ENCODE measurements at places on chromosomes 5 and 9.
A peak's percentile ranks its signal among the peaks of the same experiment; 100 is the strongest.

GRCh38 chr9:129696944-129697655 is 31.7 kb downstream of the PRRX2 start:
- no peak for DNase-seq

- DNase-seq: no peak
These were observed 140.8 kb upstream of the OTULINL start for GRCh38 chr5:14440582-14441431.

- no peak for DNase-seq
These were observed 207.7 kb downstream of the MEF2C start for GRCh38 chr5:88675168-88675707.

DNA sequence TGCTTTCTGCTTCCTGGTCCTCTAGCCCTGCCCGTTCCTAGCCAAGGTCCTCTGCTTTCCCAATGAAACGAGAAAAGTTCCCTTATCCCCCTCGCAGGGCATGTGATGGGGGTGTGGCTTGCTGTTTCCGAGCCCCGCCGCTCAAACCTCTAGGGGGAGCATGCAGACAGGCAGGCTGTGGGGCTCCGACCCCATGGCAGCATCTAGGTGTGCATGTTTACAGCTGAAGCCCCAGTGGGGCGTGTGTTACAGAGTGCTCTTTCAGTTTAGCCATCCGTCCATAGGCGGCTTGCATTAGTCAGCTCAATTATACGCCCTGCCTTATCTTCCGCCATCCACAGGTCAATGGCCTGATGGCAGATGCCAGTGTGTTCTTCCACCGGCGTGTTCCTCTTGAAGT is 48.3 kb upstream of the SPATA31E1 start:
- DNase-seq: no peak

GRCh38 chr9:97484134-97484533 is 17.3 kb upstream of the TMOD1 start:
- peak; percentile 99 for DNase-seq

GRCh38 chr9:73166468-73166867 is 14.8 kb downstream of the ANXA1 start:
- no peak for DNase-seq

DNA sequence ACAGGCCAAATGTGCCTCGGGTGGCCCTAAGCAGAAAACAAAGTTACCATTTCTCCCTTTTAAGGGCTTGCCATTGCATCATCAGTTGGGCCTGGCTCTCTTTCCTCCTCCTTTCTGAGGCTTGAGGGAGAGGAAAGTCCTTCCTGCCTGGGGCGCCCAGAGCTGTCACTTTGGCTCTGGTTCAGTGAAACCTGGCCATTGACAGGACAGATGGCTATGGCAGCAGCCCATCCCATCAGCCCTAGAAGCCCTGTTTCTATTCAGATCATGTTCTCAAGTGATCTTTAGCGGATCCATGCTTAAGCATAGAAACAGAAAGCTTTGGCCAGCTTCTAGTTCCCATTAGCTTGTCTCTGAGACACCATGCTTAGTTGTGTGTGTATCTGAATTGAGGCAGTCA is 293.4 kb downstream of the YTHDC2 start:
- DNase-seq: no peak

- no peak for DNase-seq
These were observed 103.5 kb upstream of the EQTN start for GRCh38 chr9:27400334-27400880.

GRCh38 chr5:53416144-53416738 is 64.2 kb upstream of the FST start:
- no peak for DNase-seq

- no peak for DNase-seq
These were observed 90.1 kb downstream of the ICE1 start for GRCh38 chr5:5512543-5512942.

- no peak for DNase-seq
These were observed 25.5 kb upstream of the ARAP3 start for GRCh38 chr5:141707510-141707909.

DNA sequence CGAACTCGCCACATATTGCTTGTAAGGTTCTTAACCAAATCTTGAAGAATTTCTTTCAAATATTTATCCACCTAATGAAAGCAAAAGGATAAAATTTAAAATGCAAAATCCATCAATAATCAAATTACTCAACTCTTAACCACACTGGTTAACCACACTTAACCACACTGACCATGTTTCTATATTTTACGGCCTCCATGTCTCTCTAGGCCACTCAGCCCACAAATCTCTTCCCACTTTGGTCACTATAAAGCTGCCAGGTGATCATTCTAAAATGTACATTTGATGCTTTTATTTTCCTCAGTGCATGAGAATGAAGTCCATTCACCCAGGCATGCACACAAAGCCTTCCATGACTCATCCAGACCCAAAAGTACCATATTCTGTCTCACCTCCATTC is 56.4 kb upstream of the OR2K2 start:
- no peak for DNase-seq

GRCh38 chr5:16603295-16603694 is 13.5 kb downstream of the RETREG1 start:
- no peak for DNase-seq

GRCh38 chr5:159100025-159100781 is 487 bp upstream of the EBF1 start:
- DNase-seq: peak; percentile 85

DNA sequence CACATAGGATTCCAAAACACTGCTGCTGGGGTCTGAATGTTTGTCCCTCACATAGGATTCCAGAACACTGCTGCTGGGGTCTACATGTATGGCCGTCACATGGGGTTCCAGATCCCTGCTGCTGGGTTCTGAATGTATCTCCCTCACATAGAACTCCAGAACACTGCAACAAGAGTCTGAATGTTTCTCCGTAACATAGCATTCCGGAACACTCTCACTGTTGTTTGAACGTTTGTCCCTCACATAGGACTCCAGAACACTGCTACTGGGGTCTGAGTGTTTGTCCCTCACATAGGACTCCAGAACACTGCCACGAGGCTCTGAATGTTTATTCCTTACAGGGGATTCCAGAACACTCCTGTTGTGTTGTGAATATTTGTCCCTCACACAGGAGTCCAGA is 216.8 kb downstream of the FOXD4L6 start:
- DNase-seq: no peak

DNA sequence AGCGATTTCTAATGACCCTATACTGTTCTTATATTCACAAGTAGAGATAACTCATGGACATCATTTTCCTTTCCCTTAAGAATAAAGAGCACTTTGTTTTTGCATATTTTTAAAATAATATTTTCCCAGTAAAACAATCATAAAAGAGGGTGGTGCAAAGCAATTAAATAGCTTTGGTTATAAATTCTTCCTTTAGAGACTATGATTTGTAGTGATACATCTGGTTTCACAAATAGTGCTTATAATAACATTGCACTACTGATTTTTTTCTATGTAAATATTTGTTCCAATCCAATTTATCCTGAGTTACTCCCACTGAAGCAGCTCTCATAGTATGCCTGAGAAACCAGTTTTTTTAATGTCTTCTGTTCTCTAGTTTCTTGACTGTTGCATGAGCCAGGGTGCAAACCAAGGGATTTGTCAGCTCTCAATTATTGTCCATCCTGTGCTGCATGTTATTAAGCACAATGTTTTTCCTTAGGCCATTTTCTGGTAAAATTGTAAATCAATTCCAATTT is 74.7 kb downstream of the LURAP1L start:
- DNase-seq: no peak

GRCh38 chr5:135489466-135490244 is 37.5 kb upstream of the TIFAB start:
- DNase-seq: no peak

- DNase-seq: peak; percentile 21
These were observed 1294.8 kb upstream of the ACO1 start for GRCh38 chr9:31089549-31090221.

DNA sequence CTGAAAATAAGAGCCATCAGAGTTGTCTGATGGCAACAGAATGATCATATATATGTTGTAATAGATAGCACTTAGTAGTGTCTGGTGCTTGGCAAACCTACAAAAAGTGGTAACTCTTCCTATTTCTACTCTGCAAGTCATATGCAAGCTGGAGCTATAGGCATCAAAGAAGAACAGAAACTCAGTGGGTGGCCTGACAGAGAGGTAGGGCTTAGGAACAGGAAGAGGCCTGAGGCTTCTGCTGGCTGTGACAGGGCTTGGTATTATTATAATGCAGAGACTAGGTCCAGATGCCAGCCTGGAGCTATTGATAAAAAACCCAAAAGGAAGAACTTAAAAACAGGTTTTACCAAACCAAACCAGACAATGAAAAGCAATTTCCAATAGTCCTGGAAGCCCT is 4.4 kb upstream of the DIAPH1 start:
- DNase-seq: no peak

GRCh38 chr9:32533336-32533735 is 7.3 kb upstream of the RIGI start:
- DNase-seq: no peak

DNA sequence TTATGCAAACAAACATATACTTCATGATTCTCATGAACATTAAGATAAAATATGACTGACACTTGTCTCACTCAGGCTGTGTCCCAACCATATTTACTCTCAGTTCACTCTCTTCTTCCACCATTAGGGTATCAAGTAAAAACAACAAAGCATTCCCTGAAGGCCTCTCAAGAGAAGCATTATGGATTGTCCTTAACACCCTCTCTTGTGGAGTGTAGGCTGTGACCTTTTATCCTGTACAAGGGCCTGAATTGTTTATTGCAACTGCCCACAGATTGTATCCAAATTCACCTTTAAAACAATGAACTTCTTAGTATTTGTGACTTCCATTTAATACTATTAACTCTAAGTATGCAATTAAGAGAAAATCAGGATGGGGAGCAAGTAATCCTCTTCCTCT is 78.1 kb downstream of the RICTOR start:
- DNase-seq: peak; percentile 71

DNA sequence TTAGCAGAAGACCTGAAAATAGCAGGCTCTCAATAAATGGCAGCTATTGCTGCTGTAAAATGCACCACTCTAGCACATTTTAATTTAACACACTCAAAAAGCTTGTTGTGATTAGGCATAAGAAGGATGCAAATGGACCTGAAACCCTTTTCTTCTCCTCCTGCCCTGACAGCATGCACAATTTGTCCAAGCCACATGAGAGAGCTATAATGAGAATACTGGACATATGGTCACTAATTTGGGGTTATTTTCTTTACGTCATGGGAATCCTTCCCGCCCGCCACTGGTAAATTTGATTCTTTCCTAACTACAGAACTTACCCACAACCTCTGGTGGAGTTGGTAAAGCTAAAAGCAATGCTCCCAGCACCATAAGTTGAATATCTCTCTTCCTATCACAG is 62.1 kb downstream of the TRIM32 start:
- DNase-seq: no peak

DNA sequence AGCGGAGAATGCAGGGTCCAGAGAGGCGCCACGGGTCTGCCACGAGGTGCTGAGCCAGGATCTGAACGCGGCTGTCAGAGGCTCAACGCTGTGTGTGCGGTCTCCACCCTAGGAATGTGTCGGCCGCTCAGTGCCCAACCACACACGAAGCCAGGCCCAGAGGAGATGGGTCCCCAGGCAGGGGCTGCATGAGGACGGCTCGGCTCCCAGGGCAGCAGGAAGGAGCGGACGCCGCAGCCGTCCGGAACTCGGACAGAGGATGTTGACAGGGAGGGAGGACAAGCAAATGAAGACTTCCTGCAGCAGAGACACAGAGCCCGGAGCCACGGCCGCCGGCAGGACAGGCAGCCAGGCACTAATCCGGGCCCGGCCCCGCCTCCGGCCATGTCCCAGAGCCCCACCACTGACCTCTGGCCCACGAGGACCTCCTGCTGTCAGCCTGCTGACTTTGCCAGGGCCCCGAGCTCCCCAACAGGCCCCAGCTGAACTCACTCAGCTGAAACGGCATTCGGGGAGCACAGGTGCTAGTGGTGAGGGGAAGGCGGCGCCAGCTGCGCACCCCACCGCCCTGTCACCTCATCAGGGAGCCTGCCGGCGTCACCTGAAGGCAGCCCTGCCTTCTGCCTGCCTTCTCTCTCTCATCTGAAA is 12.7 kb downstream of the VAV2 start:
- no peak for DNase-seq

- no peak for DNase-seq
These were observed 16.5 kb upstream of the ROR2 start for GRCh38 chr9:91966503-91966902.
